ENCODE measurements at places on chromosomes 12 and 14.

- no peak for DNase-seq
Observed at GRCh38 chr14:101359221-101360053, 201.9 kb upstream of the DIO3 start.

DNA sequence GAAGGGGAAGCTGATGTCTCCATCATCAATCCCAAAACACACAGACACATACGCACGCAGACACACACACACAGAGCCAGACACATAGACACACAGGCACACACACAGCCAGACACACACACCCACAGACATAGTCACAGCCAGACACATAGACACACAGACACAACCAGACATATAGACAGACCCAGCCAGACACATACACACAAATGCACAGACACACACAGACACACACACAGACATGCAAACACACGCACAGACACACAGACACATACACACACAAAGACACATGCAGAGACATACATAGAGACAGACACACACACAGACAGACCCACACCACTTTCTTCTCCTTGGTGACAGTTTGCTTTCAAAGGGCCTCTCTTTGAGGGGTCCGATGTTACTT is 6.3 kb downstream of the CCDC197 start:
- DNase-seq, result no peak

DNA sequence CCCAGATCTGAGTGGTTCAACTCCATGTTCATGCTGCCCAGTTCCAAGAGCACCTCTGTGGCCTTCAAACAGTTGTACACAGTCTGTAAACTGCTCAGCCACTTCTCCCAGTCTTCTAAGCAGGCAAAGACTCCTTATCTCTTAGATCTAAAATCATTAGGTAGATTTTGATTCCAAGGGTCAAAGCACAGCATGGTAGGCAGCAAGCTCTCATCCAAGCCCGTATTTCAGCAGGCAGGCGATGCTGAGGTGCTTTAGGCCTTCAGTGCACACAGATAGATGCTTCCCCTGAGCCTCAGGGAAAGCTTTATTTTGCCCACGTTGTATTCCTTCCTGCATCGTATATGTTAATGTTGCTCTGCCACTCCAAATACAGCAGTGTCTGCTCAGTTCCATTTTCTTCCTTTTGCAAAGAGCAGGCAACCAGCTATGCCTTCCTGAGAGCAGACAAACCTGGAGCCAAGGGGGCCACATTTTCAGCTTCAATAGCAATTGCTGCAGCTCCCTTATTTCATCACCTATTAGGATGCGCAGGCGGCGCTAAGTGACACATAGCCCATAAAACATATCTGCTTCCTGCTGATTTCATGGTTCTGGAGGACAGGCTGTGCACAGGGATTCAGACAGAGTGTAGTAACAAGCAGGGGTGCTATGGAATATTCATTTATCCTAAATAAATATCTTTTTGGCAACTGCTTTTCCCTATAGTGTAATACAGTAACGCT is 67.5 kb downstream of the ETV6 start:
- no peak for DNase-seq

DNA sequence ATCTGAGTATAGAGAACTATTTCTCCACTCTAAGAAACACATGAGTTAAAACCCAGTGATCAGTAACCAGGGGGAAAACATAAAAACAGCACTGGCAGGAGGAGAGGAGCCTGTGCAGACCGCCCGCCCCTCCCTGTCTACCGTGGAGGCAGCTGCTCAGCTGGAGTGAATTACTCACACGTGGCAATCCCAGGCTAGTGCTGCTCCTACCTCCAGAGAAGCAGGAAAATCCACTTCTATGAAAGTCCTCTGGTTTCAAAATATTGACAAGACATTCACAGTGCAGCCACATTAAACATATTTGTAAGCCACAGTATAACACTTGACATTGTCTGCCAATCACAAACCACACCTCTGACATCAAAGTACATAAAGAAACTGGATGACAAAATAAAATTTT is 16.7 kb downstream of the TMEM132D start:
- DNase-seq, result no peak

GRCh38 chr14:87230726-87231125 is 762.3 kb downstream of the GALC start:
- no peak for DNase-seq

- DNase-seq, result no peak
Observed at GRCh38 chr14:73743431-73743931, 29.3 kb upstream of the PNMA1 start.

GRCh38 chr12:69726922-69727321 is 11.7 kb upstream of the RAB3IP start:
- DNase-seq, result no peak

DNA sequence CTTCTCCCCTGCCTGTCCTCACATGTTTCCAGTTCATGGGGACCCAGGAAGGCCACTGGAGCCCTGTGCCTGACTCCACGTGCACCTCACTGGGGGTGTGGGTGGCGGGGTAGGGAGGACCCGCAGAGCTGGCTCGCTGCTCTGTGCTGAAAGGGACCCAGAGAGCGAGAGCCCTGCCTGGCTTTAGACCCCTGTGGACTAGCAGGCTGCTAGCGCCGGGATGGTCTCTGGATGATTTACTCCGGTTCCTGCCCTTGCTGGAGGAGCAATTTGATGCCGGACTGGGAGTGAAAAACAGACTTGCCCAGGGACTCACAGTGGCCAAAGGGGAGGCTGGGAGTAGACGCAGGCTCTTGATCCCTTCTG is 49.0 kb downstream of the NTF3 start:
- DNase-seq, result no peak

- DNase-seq, result no peak
Observed at GRCh38 chr14:96617635-96618034, 115.5 kb downstream of the PAPOLA start.

- no peak for DNase-seq
Observed at GRCh38 chr12:19718401-19718800, 279.1 kb downstream of the AEBP2 start.

GRCh38 chr12:26280869-26281268 is 85.5 kb downstream of the SSPN start:
- DNase-seq, result no peak

DNA sequence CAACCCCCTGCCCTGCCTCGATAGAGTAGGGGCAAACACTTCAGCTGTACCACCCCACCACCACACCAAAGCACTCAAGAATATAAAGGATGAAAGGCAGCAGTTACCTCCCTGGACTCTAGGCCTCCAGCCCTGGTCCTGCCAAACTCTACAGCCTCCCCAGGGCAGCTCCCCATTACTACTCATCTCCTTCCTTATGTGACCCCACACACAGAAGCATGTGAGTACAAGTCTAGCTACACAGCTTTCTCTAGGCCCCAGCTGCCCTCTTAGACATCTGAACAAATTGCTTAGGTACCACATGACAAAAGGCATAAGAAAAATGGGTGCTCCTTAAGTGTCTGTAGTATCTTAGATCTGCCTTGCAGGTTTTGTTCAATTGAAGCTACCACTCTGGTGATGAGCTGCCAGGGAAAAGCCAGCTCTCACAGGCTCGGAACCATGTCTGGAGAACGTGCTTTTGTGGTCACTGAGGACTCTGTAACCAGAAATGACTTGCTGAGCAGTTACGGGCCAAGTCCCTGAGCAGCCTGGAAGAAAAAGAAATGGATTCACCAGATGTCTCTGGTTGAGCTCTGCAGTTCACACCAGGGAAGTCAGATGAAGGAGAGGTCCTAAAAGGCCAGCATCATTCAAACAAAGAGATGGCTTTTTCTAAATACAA is 32.8 kb downstream of the FMNL3 start:
- DNase-seq, result no peak

GRCh38 chr14:23430016-23430722 is 5.3 kb downstream of the MYH7 start:
- no peak for DNase-seq

DNA sequence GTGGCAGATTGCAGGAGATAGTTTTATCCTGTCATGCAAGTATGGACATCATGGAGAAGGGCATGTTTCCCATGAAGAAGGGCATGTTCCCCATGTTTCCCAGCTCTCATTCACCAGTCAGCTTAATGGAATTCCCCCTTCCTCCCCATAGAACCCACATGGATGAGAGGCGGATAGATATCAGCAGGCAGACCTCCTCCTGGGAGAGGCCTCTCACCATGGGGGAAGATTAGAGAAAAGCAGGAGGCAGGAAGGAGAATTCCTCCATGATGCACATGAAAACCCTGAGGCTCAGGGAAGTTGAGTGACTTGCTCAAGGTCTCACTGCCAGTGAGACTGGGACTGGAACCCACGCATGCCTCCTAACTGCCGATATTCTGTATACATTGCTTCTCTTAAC is 92.9 kb upstream of the FOXN3 start:
- no peak for DNase-seq

DNA sequence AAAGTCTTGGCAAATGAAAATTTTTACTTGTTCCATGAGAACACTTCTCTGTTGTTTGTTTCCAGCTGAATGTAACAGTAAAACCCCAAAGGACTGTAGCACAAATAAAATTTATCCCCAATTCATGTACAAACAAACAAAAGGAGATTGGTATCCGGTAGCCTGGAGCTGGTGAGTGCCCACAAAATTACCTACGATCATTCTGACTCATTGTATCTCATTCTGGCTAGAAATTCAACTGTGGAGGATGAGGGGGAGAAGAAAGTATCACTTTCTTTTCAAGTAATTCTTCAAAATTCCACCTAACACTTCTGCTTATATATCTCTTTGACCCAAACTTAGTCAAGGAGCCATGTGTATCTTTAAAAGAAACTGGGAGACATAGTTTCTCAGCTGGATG is 268.5 kb downstream of the ALG10B start:
- DNase-seq, result no peak

Measured in stimulated activated CD4-positive, alpha-beta T cell treated with anti-CD3 and anti-CD28 coated beads, Interleukin-4, amount 100 ng/mL, for 48 hours (primary cell).